ENCODE measurements at places on chromosomes 1 and 21.

GRCh38 chr1:26290882-26291261, 11.0 kb downstream of the SH3BGRL3 start:
- DNase-seq: no peak

DNA sequence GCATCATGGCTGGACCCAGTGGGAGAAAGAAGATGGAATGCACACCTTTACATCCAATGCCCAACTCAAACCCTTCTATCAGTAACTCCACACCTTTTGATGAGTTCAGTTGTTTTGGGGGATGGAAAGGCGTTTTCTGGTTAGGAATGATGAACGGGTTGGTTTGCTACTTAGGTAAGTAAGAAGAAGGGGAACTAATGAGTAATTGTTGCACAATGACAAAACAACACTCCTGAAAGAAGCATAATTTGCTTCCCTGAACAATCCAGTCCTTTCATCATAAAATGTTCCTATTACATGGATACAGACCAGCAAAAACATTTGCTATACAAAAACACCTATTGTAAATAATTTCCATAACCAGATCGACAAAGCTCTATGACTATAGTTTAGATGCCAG, 35.9 kb upstream of the NFIA start:
- no peak for DNase-seq

GRCh38 chr1:25731626-25732370, 68.2 kb upstream of the SELENON start:
- DNase-seq: no peak

- no peak for DNase-seq
Measured at GRCh38 chr1:163538667-163539066, 216.9 kb downstream of the NUF2 start.

- no peak for DNase-seq
Measured at GRCh38 chr1:178452013-178452412, 44.8 kb downstream of the CLEC20A start.

DNA sequence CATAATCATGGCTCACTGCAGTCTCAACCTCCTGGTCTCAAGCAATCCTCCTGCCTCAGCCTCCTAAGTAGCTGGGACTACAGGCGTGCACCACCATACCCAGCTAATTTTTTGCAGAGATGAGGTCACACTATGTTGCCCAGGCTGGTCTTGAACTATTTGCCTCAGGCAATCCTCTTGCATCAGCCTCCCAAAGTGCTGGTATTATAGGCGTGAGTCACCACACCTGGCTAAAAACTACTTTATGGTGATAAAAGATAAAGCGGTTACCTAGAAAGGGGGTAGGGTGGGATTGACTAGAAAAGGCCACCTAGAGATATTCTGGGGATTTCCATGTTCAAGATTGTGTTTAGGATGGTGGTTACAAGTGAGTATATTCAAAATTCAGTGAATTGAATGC, 5.0 kb downstream of the TSTD1 start:
- no peak for DNase-seq

DNA sequence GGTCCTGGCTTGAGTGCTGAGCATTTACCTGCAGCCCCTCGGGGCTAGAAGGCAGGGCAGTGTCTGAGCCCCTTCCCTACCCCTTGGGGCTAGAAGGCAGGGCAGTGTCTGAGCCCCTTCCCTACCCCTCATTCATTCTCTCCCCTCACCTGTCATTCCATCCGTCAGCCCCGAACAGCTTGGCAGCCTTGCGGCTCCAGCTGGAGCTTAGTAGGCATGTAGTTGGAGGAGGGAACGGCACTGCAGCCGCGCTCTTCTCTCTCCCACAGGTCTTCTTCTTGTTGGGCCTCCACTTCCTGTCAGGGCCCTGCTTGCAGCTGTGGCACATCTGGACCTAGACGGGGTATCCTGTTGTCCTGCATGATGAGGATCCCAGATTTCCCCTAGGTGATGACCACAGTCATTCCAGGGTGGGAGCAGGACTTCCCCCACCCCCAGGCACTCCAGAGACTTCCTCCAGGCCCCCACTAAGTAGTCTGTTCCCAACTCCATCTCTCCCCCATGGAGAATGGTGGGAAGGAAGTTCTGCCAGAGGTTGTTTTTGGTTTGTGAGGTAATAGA, 22.2 kb downstream of the MAPKAPK2 start:
- no peak for DNase-seq

GRCh38 chr1:59266180-59266926, 30.5 kb upstream of the FGGY start:
- DNase-seq: no peak

DNA sequence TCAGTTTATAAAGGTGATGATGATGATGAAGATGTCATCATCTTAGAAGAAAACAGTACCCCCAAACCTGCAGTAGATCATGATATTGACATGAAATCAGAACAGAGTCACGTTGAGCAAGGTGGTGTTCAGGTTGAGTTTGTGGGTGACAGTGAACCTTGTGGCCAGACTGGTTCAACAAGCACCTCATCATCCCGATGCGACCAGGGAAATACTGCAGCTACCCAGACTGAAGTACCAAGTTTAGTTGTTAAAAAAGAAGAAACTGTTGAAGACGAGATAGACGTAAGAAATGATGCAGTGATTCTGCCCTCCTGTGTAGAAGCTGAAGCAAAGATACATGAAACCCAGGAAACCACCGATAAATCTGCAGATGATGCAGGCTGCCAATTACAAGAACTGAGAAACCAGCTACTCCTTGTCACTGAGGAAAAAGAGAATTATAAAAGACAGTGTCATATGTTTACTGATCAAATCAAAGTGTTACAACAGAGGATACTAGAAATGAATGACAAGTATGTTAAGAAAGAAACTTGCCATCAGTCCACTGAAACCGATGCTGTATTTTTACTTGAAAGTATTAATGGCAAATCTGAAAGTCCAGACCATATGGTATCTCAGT, 16.0 kb upstream of the CHAF1B start:
- no peak for DNase-seq

DNA sequence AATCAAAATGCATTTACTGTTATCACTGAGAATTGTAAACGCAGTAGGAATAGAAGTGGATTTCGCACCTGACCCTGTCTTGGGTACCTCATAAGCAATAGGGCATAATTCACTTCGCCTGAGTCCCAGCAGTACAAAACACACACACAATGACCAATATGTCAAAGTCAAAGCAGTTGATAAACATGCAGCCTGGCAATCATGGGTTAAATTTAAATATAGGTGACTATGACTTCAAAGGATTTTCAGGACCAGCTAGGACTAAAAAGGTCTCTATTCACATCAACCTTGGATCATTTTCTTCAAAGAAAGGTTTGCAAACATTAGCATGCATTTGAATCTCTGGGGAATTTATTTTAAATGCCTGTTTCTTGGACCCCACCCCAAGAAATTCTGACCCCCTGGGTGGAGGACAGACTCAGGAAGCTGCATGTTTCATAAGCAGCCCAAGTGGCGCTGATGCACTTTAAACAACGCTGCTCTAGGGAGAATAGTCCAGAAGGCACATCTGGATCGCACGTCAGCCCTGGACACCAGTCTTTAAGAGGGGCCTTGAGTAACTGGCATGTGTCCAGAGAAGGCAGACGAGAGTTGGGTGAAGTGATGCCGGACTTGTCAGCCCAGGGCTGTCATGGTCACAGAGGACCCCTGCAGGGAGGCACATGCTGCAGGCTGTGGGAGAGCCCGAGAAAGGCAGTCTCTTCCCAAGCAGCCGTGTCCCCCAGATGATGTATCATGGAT, 55.7 kb upstream of the EFHD2 start:
- no peak for DNase-seq

DNA sequence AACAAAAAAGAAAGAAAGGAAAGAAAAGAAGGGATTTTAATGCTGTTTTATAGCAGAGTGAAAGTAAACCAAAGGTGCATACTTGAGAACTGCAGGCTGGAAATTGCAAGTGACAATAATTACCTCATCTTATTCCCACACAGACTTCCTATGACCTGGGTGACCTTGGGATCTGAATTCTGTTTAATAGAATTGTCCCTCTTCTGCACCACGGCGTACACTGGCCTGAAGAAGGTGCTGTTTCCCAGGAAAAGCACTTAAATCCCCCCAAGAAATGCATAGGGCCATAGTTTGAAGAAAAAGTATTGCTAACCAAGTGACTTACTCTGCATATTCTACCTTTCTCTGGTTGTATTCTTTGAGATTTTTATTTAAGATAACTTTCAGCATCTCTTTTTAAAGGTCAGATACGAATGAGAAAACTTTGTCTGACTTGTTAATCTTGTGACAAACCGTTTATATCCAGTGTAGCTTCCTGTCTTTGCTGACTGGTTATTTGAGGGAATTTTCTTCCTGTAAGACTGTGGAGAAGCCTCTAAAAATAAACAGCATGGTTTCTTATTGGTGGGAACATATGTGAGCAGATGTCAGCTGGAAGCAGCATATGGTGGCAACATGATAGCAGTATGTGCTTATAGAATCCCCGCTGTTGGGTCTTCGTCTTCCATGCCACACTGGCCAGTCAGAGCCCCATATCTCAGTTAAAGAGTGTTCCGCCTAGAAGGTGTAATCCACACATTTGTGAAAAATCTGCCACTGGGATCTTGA, 16.3 kb downstream of the TGFB2 start:
- DNase-seq: no peak

- DNase-seq: no peak
Measured at GRCh38 chr1:230077436-230078213, 10.6 kb downstream of the GALNT2 start.

DNA sequence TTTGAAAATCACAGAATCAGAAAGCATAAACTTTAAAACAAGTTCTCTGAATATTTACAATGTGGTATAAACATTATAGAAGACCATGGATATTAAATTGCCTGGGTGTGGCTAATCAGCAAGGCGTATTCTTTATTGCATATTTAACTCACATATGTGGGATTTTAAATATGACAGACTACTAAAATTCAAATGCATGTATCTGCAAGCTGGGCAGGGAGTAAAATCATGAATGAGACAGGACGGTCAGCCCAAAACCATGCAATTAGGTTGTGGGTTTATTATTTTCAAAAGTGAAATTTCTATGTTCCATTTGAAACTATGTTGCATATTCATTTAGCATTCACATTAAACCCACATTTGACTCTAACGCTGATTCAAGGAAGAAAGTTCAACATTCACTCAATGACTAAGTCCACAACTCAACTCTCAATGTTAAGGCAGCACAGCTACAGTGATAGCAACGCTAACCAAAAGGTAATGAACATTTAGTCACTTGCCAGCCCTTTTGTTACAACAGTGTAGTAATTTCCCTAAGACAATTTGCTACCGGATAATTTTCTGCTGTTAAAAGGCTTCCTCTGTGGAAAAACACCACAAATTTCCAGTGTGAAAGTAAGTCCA, 6.3 kb upstream of the SYNJ1 start:
- no peak for DNase-seq

GRCh38 chr21:30044447-30045064, 104.8 kb upstream of the GRIK1 start:
- DNase-seq: no peak

DNA sequence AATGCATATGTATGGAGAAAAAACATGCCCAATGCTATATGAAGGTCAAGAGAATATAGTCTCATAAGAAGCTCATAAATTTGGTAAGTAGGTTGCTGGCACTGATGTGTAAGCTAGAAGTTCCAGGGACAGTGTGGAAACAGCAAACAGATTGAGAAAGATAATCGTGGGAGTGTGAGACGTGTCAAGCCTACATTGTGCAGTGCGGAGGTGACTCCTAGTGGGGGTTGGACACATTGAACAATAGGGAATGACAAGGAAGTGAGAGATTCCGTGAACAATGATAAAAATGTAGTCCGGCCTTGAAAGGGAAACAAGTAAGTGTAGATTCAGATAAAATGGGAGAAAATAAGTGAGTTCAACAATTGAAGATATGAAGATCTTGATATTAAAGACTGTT, 788.4 kb upstream of the PRMT6 start:
- DNase-seq: no peak

- no peak for DNase-seq
Measured at GRCh38 chr1:18746981-18747380, 112.5 kb downstream of the TAS1R2 start.

DNA sequence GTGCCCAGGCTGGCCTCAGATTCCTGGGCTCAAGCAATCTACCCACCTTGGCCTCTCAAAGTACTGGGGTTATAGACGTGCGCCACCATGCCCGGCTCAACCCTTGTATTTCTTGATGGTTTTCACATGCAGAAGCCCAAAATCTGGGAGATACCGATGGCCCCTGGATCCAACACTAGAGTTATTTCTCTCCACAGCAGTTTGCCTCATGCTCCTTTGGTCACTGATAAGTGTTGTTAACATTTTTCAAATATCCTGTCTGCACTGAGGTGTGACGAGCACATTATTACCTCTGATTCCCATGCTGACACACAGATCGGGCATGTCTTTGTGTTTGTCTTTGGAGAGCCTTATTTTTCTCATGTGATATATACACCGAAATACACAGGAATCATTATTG, 107.0 kb downstream of the KIF26B start:
- DNase-seq: no peak

DNA sequence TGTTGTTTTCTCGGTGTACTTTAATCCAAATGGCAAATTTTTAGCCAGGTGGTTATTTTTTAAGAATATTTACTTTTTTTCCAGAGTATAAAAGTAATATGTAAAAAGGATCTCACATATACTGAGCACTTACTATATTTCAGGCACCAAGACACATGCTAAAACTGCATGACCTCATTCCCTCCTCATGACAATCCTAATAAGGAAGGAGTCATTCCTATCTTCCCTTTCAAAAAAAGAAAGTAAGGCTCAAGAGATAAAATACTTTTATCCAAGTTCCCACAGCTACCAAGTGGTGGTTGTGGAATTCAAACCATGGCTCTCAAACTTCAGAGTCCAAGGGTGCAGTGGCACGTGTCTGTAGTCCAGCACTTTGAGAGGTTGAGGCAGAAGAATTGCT, 19.4 kb downstream of the ATP2B4 start:
- no peak for DNase-seq

DNA sequence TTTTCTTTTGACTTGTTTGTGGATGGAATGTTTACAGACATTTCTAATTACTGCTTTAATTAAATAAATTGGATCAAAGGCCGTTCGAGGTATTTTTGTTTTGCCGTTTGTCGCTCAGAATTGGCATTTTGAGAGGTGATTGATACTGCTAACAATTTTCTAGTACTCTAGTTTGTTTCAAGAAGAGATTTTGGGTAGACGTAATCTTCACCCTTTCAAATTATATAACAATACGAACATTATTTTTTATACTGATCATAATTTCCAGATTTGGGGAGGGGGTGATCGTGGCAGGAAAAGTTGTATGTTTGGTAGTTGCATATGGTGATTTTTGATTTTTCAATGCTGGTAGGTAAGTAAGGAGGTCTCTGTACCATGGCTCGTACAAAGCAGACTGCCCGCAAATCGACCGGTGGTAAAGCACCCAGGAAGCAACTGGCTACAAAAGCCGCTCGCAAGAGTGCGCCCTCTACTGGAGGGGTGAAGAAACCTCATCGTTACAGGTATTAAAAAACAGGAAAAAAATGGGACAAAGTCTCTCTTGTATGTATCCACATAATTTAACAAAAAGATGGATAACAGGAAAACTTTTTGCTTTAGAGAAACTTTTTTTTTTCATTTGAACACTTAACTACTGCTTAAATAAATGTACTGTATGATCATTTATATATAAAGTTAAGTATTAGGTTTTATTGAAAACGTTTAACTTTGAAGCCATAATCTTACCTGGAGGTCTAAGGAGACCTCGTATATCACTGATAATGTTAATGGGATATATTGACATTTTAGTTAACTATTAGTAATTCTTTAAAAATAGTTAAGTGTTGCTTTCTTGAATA, 1.7 kb downstream of the H3-3A start:
- no peak for DNase-seq
